ENCODE measurements at places on chromosomes 16 and 17.

DNA sequence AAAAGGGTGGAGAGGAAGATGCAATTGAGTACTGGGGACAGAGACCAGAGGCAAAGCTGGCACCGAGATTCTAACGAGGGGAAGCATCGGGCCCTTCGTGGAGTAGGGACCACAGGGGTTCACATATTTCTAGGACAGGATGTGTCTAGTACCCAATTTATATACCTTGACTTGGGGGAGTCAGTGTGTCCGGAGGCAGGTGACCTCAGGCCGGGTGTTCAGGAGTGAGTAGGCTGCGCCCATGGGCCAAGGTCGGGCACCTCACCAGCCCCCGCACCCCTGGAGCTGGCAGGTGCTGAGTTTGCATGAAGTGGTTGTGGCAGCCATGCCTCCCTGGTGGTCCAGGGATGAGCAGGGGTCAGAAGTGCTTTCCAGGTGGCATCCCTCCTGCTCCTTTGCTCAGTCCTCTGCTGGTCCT, 8.6 kb upstream of the NXPH3 start:
- DNase-seq, result no peak

DNA sequence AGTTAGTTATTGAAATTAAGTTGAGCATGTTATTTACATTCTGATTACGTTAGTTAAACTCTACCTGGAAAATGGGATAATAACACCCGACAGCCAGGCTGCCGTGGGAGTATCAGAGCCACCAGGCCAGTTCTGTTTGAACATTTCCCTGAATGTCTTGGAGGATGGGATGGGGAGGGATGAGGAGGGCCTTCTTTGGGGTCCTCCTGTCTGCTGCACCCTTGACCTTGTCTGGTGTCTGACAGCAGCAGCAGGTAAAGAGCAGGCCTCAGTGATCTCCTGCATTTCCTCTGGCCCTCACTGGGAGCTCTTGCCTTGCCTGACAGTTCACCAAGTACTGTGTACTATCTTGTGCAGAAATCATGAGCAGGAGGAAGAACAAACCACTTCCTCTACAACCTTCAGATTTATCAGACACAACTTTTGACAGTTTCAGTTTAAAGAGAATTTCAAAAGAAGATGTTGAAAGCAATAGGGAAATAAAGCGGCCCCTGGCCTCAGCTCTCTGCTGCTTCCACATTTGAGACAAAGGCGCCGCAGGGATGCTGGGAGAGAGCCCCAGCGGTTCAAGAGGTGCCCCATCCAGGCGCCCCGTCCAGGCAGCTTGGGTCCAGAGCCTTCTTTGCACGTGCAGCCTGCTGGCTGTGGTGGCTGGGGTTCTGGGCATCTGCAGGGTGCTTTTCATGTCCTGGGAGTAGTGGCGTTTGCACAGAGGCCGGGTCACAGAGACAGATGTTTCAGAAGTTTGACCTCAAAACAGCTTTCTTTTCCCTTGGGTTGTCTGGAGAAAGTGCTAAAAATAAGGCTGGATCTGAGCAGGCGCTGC, 25.3 kb downstream of the CMIP start:
- DNase-seq, result no peak

- DNase-seq, result no peak
Measured at GRCh38 chr17:73474370-73474988, 162.7 kb upstream of the CDC42EP4 start.

DNA sequence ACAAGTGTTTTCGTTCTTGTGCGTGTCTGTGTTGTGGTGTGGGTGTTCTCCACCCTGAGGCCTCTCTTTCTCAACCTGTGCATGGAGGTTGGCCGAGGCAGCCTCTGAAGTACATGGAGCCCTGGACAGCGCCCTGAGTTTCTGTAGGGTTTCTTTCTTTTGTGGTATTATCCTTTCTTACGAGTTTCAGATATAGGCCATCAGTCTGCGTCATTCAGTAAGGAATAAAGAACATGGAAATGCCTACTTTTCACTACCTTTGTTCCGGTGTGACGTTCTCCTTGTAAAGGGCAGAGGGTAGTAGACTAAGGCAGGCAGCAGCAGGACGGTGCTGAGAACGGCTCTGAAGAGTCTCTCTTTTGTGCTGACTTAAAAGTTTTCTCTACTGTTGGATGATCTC, 18.6 kb downstream of the RAB11FIP3 start:
- DNase-seq, result no peak

DNA sequence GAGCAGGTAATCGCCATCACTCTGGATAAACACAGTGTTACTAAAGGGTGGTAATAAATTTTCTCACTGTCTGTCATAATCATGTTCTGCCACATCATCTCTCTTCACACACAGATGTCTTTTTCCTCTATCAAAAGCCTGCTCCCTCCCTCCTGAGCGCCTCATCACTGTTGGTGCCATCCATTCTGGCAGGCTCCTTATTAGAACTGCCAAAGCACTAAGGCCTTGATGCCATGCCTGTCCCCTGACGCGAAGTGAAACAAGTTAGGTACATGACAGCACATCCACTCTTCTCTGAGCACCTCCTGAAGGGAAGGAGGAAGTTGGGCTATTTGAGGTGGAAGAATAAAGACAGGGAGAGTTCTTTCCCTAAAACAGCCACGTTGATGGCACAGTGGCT, 38.2 kb upstream of the AXIN2 start:
- no peak for DNase-seq

GRCh38 chr17:59373882-59374495, 42.5 kb downstream of the YPEL2 start:
- no peak for DNase-seq

DNA sequence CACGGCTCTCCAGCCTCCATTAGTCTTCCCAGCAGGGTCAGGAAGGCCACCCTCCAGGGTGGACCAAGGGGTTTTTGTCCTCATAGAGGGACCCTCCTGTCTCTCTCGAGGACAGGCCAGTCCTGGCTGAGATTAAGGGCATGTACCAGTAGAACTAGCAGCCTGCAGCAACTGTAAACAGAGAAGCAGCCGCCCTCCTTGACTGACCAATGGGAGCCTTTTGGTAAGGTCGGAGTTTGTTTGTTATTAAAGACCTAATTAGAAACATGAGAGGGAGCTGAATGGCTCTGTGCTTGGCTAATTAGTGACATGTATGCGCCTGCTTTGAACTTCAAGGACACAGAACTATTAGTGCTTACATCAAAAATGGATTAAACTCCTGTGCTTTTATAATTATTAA, 80.0 kb downstream of the CCDC182 start:
- DNase-seq, result no peak

- no peak for DNase-seq
Measured at GRCh38 chr17:78314683-78315354, 45.1 kb downstream of the SOCS3 start.

DNA sequence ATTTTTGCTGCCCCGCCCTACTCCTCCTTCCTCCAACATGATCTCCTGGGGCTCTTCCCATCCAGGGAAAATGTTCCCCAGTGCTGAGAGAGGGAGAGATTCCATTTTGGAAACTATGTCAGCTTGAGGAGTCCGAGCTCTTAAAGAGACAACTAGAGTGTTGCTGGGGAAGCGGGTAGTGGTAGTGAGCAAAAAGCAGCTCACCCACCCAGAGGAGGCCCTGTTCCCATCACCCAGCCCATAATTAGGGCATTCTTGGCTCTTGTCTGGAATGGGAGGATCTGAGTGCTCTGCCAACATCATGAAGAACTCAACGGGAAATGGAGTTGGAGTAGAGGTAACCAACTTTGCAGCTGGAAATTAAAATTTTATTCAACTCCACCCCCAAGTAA, 9.1 kb upstream of the MSL1 start:
- DNase-seq, result no peak

- no peak for DNase-seq
Measured at GRCh38 chr16:87832137-87832527, 37.2 kb downstream of the SLC7A5 start.

GRCh38 chr17:58247511-58248363, 9.4 kb downstream of the LPO start:
- no peak for DNase-seq

GRCh38 chr17:37888881-37889280, 35.3 kb upstream of the TBC1D3K start:
- DNase-seq, result no peak

- DNase-seq, result no peak
Measured at GRCh38 chr17:33766721-33767120, 473.6 kb upstream of the ASIC2 start.

DNA sequence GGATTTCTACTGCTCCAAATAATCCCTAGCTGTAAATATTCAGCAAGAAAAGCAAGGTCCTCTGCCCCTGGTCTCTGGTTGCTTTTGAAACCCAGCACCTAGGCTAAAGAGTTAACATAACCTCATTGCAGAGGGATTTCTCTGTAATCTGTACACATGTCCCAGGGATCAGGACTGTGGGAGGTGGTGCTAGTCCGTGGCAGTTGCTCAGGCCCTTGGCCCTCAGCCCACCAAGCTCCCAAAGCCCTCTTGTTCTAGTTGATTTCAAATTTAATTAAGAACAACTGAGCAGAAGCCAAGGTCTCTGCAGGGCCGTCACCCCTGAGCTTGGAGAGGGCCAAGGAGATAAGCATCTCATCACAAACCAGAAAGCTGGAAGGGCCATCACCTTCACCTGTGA, 181.1 kb downstream of the SOX9 start:
- DNase-seq, result no peak

DNA sequence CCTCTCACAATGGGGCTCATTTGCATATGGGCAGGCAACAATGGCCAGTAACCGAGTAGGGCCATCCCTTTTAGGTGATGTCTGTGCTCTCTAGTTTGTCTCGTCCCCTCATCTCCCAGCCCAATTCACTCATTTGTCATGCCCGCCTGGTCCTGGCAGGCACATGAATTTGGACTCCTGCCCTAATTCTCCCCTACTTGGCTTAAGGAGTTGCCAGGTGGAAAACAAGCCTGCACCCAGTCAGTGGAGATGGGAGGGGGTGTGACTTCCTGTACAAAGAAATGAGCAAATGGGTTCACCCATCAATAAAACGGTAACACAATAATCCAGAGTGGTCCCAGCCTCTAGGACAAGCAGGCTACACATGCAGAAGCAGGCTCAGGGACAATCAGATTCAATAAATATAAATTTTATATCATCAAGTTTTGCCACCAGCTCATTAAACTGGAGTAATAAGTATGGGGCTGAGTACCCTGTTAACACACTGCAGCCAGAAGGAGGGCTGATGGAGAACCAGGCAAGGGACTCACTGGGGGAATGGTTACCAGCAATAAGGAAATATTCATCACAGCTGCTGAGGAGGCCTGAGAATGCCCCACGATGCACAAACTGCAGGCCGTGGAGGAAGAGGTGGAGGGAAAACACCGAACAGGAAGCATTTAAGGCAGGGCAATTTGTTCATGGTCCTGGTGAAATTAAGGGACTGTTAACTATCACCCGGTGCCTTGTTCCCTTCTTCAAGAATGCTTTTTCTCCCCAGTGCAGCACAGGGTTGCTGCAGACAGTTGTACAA, 84.4 kb upstream of the GPRC5B start:
- DNase-seq, result no peak

GRCh38 chr16:29029168-29029994, 44.5 kb downstream of the LAT start:
- peak; percentile 91 for DNase-seq

DNA sequence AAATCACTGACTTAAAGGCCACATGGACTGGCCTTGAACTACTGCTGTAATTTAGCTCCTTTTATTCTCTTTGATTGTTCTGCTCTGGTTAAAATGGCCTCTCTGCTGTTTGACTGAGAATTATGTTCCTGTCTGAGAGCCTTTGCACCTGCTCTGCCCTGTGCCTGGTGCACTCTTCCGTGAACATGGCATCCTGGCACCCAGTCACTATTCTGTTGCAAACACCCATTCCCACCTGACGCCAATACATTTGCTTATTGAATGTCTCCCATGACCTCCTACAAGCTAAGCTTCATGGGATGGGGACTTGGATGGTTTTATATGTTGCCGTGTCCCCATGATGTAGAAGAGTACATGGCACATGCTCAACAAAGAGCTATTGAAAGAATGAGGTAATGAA, 20.1 kb downstream of the HSD17B2 start:
- no peak for DNase-seq

DNA sequence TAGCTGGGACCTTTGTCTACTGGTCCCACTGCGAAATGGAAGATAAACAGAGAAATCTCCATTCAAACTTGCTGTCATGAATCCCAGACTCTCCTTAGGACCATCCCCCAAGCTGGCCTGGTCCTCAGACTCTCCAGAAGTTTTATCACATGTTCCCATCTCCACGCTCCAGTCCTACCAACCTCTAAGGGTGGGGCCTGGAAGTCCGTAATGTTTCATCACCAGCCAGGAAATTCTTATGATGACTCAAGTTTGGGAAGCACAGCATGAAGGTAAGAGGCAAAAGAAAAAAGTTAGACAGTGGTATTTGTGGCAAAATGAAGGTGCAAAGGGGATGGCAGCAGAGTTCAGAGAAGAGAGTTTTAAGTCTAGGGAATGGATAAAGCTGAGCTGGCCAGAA, 52.7 kb downstream of the ZNF18 start:
- no peak for DNase-seq

DNA sequence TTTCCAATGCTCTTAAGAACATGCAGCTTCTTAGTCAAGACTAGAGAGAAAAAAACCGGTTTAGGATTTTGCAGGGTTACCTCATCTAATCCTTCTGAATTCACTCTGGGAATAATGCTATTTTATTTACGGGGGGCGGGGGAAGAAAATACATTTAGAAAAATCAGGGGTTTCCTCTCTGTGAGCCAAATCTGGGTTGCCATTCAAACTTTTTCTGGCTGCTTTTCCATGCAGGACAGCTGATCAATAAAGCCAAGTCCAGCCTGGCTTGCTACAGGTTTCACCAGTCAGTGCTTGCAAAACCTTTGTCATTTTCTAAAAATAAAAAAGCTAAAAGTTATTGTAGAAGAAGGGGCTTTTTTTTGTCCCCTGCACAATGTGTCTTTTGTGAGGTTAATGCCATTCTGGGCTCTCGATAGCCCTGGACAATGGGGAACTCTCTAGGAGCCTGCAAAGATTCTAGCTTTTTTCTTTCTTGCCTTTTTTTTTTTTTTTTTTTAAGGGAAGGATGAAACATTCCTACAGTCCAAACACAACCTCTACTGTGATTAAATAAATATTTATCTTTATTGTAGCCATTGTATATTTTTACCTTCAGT, 13.1 kb upstream of the ZFHX3 start:
- no peak for DNase-seq

DNA sequence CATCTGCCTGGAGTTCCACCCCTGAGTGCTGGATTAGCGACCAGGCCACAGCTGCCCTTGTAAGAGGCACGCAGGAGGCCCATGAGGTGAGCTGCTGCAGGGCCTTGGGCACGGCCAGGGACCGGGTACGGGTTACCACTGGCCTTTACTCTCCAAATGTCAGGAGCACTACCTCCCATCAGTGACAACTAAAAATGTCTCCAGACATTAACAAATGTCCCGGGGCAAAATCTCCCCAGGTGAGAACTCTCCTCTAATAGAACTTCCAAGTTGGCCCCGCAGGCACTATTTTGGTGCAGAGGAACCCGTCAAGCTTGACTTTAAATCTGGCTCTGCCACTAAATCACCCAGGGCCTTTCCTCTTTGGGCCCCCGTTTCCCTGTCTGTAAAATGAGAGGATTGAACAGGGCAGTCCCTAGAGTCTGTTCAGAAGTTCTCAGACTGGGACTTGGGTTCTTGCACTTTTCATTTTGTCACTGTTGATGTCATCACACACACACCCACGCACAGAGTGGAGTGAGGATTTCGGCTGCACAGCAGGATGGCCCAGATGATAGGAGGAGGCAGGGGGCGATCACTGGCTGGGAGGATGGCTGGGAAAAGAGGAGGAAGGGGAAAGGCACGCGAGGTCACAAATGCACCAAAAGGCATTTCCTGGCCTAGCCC, 24.5 kb upstream of the MAPT start:
- no peak for DNase-seq

Measured in stimulated activated CD4-positive, alpha-beta T cell treated with anti-CD3 and anti-CD28 coated beads, TNF-alpha, amount 100 ng/mL, for 48 hours (primary cell).